ENCODE measurements at places on chromosomes 5 and 9. TPM values are rescaled to one million over a fixed set of nuclear protein-coding genes. Genes with fewer than 3 reads are reported as not detected.

ANKRD31 gene
- total RNA-seq = 0.05 TPM

OLFM1 gene
- total RNA-seq = 17.9 TPM

RANBP17 gene
- total RNA-seq = 2.7 TPM

- DNase-seq = no peak
Observed at GRCh38 chr5:100566382-100567141, 31.4 kb downstream of the FAM174A start.

GRCh38 chr5:32531885-32532520 is 53.4 kb upstream of the SUB1 start:
- no peak for DNase-seq

- peak; percentile 53 for DNase-seq
Observed at GRCh38 chr5:28808967-28809810, 1770.8 kb upstream of the CDH9 start.

DNA sequence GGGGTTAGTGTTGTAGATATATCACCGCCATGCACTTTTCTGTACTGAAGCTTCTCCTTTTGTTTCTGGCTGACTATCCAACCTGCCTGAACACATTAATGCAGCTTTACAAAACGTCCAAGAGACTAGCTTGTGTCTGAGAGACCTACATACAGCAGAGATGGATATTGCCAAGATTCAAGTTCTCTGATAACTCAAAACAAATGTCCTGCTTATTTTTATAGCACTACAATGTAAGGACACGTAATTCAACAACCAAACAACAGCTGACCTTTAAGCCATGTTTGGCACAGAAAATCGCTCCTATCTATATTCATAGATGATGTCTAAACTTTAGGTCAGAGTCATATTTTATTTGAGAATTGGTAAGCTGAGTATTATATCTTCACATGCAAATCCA is 76.2 kb upstream of the NTRK2 start:
- no peak for DNase-seq

- DNase-seq = no peak
Observed at GRCh38 chr9:99578666-99579065, 243.0 kb upstream of the NR4A3 start.

- no peak for DNase-seq
Observed at GRCh38 chr5:135842737-135843136, 8.3 kb downstream of the SLC25A48 start.

DNA sequence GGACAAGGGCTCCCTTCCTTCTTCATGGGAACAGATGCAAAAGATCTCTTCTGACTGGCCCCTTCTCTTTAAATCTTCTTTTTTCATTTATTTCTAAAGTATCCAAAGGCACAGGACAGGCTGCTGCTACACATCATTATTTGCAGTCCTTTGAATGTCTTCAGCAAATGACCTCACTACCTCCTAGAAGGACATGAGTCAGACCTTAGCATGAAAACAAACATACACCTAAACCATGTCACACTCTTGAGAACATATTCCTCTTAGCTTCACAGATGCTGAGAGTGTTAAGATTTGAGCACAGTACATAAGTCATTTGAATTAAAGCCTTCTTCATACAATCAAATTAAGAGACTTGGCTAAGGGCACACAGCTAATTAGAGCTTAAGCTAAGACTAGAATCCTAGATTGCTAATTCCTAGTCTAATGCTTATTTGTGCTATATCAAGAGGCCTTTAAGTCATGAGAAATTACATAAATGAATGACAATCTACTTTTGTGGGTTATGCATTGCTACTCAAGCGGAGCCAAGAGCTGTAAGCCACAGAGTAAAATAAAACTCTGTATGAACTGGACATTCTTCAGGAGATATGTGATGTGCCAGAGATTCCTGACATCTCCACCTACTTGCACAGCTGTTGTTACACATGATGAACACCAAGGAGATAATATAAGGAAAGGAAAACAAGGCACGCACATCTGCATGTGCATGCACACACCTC is 109.1 kb upstream of the PTGER4 start:
- DNase-seq = no peak

DNA sequence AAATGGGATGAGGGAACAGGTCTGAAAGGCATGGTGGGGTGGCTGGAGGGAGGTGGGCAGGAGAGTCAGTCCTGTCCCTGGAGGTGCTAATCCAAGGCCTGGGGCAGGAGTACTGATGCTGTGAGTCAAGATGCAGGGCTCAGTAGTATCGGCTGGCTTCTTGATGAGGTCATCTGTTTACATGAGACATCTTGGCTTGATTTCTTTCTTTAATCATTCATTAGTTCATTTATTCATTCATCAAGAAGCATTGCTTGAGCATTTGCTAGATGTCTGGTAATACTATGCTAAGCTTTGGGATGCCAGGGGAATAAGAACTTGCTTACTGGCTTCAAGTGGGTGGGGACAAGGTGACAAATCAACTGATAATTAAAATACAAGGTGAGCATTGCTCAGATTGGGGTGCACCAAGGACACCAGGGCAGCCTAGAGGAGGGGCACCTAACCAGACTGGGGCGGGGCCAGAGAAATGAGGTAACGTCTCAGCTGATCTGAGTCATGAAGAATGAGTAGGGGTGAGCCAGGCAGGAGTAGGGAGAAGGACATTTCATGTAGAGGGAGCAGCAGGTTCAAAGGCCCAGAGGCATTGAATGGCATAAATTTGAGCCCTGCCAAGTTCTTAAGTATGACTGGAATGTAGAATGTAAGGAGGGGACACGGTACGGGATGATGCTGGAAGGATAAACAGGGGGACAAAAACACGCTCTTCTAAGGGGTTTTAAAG is 88.8 kb downstream of the EGFLAM start:
- no peak for DNase-seq

- no peak for DNase-seq
Observed at GRCh38 chr5:7754997-7755596, 95.8 kb downstream of the CFAP90 start.

All from Right ventricle myocardium inferior (tissue), 1 donor.